ENCODE measurements at places on chromosomes 7 and 10.

- no peak for DNase-seq
Measured at GRCh38 chr7:94154858-94155257, 150.7 kb upstream of the BET1 start.

DNA sequence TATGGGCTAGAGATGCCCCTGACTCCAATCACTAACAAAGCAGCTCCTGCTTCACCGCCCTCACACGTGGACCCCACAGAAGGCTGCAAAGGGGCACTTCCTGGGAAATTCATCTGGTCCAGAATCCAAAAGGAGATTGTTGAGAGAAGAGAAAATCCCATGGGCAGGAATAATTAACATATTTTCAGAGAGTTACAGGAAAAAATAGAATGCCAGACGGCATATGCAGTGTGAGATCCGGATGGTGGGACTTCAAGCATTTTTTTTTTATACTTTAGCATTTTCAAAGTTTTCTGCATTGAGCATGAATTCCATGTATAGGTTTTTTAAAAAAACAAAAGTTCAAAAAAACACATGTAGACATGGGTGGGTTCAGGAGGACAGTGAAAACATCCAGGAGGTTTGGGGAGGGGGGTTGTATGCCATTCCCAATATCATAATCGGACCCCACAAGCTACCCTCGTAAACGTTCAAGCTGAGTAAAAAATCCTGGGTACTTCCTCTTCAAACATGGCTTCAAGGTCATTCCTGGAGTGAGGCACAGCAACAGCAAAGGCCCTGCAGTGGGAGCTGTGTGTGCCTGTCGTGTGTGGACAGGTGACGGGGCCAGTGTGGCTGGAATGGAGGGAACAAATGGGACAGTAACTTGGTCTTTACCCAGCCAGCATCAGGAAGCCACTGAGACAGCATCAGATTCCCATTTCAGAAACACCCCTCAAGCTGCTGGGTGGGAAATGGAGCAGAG lies 128.1 kb downstream of the SLIT1 start:
- no peak for DNase-seq

DNA sequence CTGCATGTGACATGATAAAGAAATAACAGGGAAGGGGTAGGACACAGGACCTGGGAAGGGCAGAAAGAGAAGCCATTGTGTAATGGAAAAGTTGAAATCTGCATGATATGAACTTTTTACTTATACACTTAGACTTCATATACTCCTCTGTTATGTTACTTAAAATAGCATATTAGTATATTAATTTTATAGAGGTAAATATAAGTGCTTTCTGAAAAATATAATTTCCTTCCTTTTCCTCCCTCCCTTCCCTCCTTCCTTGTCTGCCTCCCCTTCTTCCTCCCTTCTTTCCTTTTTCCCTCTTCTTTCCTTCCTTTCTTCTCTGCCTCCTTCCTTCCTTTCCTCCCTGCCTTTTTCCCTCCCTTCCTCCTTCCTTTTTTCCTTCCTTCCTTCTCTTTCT lies 363.7 kb downstream of the CALN1 start:
- no peak for DNase-seq

GRCh38 chr7:137916564-137916963 lies 69.8 kb upstream of the DGKI start:
- no peak for DNase-seq

- no peak for DNase-seq
Measured at GRCh38 chr10:91768123-91768522, 30.1 kb upstream of the TNKS2 start.

DNA sequence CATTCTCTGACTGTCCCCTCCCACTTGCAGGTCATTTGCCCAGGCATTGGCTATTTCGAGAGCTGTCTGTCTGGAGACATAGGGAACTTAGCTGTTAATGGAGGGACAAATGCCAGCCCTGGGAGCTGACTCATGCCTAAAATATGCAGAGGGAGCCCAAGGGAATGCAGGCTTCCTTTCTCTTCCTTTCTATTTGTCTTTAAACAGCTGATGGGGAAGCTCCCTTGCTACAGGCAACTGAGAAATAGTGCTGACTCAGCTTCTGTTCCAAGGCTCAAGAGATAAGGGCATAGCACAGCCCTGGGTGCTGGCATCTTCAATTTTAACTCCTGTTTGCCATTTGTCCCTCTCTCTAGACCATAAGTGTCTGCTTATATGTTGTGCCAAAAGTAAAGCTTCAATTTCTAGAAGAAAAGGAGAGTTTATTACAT lies 82.7 kb upstream of the C1GALT1 start:
- no peak for DNase-seq

DNA sequence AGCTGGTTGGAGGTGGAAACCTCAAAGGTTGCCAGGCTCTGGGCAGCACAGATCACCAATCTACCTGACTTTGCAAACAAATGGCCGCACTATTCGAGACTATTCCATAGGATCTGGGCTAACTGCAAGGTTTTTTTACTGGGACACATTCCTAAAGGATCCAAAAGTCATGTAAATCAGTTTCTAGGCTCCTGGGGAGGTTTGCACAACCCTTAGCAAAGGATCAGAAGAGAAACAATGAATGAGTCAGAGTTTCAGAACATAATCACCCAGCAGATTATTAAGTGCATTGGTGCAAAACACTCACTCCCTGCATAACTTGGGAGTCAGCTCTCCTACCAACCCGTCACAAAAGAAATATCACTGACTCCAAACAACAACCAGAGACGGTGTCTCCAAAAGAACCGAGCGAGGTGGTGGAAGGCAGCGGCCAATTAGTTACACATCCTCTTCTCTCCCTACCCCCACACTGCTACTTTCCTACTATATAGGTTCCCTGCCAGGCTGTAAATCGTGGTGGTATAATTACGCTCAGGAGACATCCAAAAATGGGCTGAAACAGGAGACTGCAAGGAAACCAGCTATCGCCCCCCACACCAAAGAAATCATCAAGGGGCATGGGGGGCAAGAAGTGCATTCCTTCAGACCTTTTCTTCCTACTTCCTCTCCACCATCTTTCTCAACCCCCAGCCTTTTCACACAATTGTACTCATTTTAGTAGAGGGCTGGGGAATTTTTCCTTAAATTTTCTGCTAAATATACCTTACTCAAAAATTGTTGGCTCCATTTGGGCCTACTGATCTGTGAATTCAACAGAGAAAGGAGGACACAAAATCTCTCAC lies 3.2 kb downstream of the UBE2H start:
- no peak for DNase-seq

DNA sequence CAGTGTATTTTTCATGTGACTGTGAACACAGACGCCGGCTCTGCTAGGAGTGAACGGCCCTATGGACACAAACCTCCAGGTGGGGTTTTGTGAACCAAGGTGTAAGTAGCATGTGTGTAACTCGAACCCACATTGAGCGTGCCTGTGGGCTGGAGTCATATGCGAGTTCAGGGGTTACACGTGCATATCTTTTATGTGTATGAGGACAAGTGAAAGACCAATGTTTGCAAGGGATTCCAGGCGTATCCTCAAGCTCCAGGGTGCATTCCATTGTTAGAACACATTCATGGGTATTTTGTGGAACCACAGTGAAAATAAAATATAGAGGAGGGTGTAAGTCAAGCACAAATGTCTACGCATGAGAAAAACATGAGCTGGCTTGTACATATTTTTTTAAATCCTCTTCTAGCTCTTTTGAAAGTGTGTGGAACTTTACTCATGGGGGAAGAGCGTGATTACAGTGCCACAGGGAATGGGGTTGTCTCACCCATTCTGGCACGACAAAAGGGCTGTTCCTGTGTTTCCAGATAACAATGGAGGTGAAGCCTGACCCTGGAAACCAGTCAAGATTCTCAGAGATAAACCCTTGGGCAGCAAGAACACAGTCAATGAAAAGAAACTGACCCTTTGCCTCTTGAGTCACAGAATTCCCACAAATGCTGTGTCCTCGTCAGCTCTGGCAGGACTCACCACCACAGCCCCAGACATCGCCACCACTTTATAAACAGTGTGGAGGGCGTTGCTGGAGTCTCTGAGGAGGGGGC lies 37.0 kb upstream of the GOT1 start:
- no peak for DNase-seq

DNA sequence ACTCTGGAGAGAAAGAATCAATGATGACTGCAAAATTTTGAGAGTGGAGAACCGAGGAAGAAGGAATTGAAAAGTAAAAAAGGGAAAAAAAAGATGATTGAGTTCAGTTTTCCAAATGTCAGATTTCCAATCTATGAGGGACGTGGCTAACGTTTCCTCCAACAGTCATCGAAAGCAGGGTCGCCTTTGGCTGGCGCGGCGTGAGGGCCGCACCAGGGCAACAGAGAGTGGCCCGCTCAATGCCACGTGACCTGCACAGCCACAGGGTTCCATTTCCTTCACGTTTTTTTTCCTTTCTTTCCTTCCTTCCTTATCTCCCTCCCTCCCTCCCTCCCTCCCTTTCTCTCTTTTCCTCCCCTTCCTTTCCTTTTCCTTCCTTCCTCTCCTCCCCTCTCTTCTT lies 101.9 kb downstream of the WDR37 start:
- no peak for DNase-seq

DNA sequence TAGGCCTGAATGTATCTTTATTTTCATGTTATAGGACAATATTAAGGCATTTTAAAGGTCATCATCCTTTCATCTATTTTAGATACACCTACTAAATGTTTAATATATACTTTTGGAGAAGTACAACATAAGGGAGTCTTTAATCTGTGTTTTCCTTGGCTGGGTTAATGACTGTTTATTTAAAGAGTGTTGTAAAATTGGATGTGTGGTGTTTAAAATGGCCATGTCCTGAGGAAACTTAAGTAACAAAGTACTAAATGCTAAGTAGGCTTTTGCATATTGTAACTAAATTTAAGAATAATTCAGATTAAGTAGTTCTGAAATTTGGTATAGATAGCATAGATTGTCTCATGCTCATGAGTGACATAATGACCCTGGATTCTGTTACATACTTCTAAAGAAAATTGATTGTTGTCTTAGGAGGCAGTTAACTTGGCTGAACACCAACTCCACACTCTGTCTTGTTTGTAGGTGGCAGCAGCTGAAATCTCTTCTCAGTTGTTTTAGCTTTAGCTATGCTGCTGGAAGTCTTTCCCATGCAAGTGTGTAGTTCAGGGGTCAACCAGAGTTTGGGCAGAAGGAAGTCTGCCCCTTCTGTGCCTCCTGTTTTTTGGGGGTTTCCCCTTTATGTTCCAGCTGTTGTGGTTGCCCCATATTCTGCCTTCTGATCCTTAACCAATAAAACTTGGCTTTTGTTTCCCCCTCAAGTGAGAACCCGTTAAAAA lies 29.2 kb downstream of the DLD start:
- no peak for DNase-seq

- no peak for DNase-seq
Measured at GRCh38 chr7:11875635-11876034, 43.6 kb upstream of the THSD7A start.

- no peak for DNase-seq
Measured at GRCh38 chr7:44272456-44272855, 52.9 kb downstream of the CAMK2B start.

DNA sequence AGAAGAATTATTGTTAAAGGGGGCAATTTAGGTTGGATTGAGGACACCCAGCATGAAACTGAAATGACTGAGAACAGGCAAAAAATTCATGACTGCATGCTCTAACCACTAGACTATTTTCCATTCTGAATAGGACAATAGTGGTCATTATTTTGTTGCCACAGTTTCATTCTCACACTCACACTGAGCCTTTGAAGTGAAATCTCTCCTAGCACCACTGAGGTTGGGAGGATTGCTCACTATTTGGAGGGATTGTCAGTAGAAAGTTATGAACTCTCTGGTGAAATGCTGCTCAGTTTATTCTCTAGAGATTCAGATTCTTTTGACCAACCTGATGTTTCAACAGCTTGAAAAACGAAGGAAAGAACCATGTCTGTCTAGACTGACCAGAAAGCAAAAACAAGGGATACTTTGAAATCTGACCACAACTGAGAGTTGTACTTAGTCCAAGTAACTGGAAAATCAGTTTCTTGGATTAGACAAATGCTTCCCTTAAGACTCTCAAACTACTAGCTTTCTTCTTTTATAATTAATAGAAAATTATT lies 191.2 kb downstream of the DYNC1I1 start:
- no peak for DNase-seq

DNA sequence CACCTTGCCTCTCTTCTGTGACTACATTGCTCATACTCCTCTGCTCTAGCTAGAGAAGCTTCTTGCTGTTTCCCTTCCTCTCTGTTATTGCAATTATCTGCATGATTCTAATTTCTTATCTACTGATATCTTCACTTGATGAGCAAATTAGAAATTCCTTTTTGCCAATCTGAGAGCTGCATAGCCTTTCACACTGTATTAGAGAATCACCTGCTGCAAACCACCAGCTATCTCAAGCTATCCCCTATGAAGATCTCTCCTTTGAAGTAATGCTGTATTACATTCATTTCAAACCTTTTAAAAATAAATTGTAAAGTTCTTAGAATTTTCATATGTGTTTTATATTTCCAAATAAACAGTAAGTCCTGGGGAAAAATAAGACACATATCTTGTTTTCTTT lies 89.0 kb upstream of the ZNF804B start:
- no peak for DNase-seq

DNA sequence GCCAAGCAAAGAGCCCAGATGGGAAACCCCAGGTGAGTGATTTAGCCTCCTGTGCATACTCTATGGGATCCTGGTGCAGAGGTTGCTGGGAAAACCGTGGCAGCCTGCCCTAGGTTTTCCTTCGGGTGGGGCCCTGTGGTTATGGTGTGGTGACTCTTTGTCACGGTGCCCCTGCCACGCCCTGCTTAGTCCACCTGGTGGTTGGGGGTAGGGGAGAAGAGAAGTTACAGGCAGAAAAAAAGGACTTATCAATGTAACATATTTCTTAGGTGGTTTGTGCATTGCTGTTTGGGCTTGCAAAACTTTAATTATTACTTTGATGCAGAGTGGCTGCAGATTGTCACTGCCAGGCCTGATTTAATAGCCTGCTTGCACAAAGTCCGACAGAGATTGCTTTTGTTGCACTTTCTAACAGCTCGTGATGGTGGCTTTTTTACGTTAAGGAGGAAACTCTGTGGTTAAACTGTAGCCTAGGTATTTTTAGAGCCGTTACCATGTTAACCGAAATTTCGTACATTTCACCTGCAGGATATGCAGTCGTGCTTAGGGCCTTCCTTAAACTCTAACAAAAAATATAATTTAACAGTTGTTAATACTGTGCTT lies 197.4 kb downstream of the RNLS start:
- no peak for DNase-seq

DNA sequence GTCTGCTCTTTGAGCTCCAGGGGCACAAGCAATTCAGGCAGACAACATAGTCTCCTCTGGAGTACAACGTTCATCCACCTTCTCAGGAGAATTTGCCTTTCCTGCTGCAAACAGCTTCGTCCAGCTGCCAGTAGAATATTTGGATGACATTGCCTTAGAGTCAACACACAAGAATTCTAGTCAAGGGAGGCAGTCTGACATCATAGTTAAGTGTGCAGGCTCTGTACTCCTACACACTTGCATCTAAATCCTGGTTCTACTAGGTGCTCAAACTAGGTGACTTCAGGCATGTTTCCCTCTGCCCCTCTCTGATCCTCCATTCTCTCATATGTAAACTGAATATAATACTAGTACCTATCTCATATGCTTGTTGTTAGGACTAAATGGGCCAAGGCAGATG lies 314.8 kb downstream of the HPSE2 start:
- DNase-seq, result no peak

DNA sequence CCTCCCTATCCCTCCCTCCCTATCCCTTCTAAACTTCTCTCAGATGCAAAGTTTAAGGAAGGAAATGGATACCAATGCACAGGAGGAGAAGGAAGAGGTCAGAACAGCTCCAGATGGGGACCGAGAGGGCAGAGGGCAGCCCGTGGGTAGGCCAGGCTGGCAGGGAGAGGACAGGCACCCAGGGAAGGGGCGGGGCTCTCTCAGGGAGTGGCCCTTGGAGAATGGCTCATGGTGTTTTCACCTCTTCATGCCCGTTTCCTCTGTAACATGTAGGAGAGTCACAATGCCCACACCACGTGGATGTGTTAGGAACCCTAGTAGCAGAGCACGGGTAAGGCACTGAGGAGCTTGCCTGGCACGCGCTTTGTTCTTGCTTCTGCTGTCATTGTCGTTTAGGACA lies 264.5 kb downstream of the CELF2 start:
- DNase-seq, result no peak

Measured in caudate nucleus (tissue), 63 donors.